ENCODE measurements at places on chromosomes 3 and 15.

GRCh38 chr3:163043074-163043473, 1546.5 kb downstream of the OTOL1 start:
- DNase-seq = no peak

DNA sequence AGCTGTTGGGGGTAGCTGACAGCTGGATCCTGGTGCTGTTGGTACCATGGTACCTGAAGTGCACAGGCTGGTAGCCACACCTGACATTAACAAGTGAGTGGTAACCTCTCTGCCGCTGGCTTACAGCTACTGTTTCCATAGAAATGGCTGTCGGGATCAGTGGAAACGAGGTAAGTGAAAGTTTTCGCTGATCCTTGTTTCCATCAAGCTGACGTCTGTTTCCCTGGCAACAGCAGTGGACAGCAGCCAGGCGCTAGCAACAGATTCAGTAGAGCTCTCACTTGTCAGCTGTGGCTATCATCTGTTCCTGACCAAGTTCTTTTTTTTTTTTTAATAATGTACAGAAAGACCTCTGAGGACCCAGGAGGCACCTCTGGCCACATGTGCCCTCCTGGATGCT, 166.2 kb downstream of the CHDH start:
- DNase-seq = no peak

- DNase-seq = no peak
Observed at GRCh38 chr15:65204236-65204930, 6.9 kb downstream of the CILP start.

DNA sequence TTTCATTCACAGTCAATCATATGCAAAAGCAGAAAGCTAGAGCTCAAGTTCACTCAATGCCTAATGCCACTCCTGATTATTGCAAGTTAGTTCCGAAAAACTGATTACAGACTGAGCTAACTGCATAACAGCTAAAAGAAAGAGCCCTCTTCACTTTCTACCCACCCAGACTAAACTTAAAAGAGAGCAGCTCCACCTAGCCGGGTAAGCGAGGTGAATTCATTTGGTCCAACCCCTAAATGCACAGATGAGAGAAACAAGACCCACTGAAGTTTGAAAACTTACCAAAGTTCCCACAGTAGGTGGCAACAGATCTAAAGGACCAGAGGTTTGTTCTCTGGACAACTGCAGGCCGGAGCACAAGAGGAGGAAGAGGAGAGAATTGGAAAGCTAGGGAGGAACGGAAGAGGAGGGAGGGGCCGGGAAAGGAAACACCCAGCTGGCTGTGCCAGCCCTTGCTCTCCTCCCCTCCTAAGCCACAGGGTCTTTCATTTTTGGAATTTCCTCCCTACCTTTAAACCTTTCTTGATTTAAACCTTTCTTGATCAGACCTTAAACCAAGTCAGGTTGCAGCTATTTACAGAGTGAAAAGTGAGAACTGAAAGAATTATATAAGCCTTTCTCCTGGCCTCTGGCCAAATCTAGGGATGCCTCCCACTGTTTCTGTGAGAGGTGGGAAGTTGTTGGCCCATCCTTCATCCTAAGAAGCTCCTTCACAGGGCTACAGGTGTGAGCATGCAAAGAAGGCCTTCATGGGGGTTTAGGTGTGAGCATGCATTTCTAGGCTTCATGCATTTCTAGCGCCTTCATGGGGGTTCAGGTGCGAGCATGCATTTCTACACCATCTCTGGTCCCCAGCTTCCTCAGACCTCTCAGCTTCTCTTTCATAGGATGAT, 114.7 kb upstream of the LMOD3 start:
- DNase-seq = no peak

- DNase-seq = peak; percentile 28
Observed at GRCh38 chr15:85619992-85620689, 174.6 kb downstream of the KLHL25 start.

- DNase-seq = no peak
Observed at GRCh38 chr3:146072824-146073223, 88.2 kb downstream of the PLOD2 start.

- DNase-seq = no peak
Observed at GRCh38 chr3:131933665-131934064, 101.1 kb downstream of the CPNE4 start.

DNA sequence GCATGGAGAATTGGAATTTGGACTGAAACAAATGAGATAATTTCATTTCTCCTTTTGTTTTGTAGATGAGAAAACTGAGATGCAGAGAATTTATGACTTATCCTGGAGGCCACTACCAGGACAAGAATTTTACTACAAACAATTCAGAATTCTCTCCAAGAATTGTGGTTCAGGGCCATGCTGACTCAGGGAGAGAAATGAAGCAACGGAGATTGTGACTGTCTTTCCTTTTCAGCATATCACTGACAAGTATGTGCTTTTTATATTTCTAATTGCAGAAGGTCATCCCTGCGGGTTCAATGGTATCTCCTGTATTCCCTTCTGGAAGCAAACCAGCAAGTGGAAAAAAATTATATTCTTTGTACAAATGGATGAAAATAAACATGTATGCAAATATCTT, 170.8 kb upstream of the MITF start:
- DNase-seq = no peak

DNA sequence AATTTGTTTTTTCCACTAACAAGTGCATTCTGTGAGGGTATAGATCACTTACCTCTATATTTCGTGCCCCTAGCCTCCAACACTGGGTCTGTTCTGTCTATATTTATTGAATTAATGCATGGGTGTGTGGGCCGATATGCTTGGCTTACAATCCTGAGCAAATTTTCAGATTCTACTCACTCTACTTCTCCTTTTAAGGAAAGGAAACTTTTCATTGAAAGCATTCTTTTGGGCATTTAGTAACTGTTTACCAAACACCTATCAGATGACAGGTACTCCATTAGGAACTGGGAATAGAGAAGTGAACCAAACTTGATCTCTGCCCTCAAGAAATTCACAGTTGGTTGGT, 60.5 kb downstream of the TLE3 start:
- no peak for DNase-seq

DNA sequence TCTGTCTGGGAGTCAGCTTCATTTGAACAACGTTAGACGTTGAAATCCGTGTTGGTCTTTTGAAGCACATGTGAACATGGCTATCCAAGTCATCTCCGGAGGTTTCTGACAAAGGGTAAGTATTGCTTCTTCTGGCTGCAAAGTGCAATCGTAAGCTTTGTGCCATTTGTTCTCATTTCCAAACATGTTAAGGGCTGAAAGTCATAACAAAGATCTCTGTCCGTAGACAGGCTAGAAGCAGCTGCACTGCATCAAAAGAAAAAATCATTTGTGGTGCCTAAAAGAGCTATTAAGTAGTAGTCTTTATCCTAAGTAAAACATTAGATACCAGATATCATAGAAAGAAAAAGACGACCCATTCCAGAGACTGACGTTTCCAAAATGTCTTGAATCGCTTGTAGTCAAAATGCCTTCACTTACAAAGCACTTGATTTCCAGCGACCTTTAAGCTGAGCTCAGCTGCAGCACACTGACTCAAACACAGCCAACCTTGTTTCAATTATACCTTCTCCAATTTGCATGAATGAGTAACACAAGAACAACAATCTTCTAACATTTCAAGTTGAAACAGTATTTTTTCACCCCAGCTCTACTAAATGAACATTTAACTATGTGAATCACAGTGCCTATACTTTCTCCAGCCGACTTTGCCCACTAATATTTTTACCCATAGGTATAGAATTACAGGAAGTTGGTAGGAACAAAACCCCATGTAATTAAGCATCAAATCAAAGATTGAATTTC, 76.6 kb downstream of the NEDD4 start:
- no peak for DNase-seq

GRCh38 chr3:14340960-14341708, 61.3 kb upstream of the SLC6A6 start:
- DNase-seq = no peak

- no peak for DNase-seq
Observed at GRCh38 chr3:56799251-56799882, 2.4 kb downstream of the ARHGEF3 start.
